Suppressor macrophage treated with lipopolysaccharide for 1 hour (primary cell): ENCODE measurements at places on chromosomes 5 and 9.

DNA sequence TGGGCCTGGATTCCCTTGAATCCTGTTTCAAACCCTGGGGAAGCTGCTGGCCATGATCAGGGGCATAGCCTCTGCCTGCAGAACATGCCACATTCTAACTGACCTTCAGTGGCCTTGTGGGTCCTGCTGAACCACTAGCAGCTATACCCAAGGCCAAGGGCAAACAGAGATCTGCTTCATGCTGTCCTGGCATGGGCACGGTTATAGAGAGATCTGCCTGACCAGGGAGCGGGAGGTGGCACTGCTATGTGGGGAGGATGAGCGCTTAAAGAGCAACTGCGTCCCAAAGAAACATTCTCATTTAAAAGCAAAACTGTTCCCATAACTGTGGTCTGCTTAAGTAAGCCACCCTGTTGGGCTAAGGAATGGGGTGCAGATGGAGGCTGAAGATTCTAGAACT lies 36.5 kb upstream of the SYNPO start:
- no peak for DNase-seq

DNA sequence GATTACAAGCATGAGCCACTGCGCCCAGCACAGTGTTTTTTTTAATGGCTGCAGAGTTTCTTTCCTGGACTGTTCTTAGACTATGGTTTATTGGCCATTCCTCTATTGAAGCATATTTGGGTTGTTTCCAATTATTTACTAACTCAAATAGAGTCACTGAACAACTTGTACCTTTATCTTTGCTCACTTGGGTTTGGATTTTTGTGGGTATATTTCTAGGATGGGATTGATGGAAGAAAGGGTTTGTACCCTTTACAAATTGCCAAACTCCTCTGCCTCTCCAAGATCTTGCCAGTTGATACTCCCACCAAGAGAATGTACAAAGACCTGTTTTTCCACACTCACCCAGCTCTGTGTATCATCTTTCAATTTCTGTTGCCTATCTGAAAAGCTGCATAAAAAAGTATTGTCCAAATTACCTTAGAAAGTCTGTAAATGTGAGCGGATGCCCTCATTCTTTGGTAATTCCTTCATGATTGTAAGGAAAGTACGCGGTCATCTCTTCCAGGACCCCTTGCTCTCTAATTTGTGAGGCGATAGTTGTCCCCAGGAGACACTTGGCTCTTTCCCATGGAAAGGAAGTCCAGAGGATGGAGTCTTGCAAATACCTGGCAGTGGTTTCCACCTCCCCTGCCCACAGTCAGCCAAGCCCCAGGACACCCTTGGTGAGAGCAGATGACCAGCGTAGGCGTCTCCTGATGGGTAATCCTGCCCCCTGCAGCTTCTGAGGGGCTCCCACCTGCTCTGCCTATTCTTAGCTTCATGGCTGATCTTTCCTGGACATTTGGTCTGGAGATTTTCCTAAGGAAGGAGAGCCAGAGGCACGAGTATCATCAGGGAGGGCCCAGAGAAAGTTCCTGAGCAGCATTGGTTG lies 33.0 kb downstream of the ARHGEF37 start:
- no peak for DNase-seq

- DNase-seq: no peak
These were observed 410 bp downstream of the GLIPR2 start for GRCh38 chr9:36136894-36137391.

DNA sequence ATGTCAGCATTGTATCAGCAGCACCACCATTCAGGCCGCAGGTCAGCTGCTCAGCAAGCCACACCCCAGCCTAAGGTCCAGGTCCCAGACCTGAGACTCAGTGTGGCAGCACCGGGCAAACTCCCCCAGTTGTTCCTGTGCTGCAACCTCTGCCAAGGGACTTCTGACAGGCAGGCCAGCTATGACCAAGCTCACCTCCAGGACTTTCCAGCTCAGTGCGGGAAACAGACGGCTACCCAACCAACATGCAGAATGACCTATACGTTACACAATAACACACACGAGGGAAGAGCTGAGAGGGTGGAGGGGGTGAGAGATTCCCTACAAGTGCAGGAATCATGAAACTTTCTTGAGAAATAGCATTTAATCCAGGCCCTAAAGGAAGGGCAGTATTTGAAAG lies 143.7 kb downstream of the FSTL4 start:
- DNase-seq: peak; percentile 65

GRCh38 chr9:92846662-92847145 lies 31.1 kb downstream of the ZNF484 start:
- DNase-seq: no peak

- no peak for DNase-seq
These were observed 35.0 kb downstream of the TMOD1 start for GRCh38 chr9:97536480-97536879.

DNA sequence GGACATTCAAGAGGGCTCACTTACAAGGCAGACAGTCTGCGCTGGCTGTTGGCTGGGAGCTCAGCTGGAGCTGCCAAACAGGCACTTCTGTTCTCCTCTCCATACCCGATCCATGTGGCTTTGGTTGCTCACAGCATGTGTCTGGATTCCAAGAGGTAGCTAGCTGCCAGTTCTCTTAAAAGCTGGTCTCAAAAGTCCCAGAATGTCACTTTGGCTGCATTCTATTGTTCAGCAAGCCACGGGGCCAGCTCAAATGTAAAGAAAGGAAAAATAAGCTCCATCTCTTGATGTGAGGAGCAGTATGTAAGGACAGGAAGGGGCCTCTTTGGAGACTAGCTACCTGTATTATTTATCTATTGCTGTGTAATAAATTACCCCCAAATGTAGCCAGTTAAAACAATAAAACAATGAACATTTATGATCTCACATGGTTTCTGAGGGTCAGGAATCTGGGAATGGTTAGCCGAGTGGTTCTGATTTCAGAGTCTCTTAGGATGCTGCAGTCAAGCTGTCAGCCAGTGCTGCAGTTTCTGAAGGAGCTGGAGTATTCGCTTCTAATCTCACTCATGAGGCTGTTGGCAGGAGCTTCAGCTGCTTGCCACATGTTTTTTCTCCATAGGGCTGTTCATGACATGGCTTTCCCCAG lies 112.7 kb upstream of the CLINT1 start:
- DNase-seq: no peak

DNA sequence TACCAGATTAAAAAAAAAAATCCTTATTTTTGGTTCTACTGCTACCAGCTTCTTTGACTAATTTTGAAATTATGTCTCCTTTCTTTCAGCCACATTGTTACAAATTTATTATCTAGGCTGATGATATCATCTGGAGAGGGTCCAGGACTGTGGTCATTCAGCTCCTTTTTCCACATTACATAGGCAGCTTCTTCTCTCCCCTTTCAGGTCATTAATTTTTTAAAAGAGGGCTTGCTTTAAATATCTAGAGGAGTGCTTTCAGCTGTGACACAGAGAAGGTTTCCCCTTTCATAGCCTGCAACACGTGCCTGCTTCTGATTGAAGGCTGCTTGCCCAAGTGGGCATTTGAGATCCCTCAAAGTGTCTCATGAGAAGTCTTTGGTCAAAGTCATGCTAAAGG lies 155.7 kb upstream of the PAPPA start:
- no peak for DNase-seq

- DNase-seq: peak; percentile 68
These were observed 66.6 kb downstream of the C9orf152 start for GRCh38 chr9:110141227-110141793.

DNA sequence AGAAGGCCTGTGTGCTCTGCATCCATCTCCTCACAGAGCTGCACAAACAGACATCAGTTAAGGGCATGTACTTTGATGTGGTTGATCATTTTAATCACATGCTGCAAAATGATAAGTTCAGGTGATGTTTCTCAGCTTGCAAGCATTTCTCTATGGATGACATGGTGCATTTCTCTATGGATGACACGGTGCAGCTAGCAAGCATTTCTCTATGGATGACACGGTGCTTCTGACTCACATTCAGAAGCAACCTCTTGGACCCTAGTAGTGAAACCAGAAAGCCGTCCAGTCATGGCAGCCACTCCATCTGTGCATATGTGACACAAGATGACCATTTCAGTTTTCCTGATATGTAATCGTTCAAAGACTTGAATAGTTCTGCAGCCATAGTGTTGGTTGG lies 24.1 kb upstream of the RNF20 start:
- DNase-seq: no peak

- no peak for DNase-seq
These were observed 94.8 kb downstream of the AOPEP start for GRCh38 chr9:94821098-94821887.

GRCh38 chr9:133528876-133529241 lies 4.1 kb upstream of the MYMK start:
- DNase-seq: no peak

GRCh38 chr9:79357616-79358015 lies 214.1 kb upstream of the TLE4 start:
- peak; percentile 85 for DNase-seq
